ENCODE measurements at places on chromosomes 13 and 19.
A peak's percentile ranks its signal among the peaks of the same experiment; 100 is the strongest.

- no peak for DNase-seq
Measured at GRCh38 chr19:6710273-6711077, 10.0 kb downstream of the C3 start.

DNA sequence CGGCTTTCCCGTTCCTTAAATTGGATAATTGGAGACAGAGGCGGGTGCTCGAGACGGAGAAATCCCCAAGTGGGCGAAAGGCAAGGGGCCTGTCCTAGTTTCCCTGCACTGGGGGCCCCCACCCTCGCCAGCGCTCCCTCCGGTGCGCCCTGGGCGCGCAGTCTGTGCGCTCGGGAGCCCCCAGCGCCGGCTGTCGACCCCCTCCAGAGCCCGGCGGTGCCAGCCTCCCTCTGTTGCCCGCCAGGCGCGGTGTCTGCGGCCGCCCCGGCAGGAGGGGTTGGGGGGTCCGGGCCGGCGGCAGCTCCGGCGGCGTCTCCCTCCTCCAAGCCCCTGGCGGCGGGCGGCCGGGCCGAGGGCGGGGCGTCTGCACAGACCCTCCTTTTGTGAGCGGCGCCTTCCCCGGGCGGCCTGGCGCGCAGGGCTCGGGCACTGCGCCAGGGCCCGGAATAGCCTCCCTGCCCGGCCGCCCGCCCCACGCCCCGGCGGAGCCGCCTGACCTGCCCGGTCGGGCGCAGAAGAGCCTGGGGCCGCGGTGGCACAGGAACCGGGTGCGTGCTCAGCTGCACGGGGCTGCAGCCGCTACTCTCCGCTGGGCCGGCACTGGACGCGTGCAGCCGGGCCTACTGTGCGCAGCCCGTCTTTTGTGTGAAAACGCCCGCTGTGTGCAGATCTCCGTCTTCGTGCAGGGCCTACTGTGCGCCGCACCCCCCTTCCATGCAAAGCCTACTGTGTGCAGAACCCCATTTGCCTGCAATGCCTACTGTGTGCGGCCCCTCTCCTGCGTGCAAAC is 13.2 kb downstream of the GADD45B start:
- DNase-seq: peak; percentile 82

DNA sequence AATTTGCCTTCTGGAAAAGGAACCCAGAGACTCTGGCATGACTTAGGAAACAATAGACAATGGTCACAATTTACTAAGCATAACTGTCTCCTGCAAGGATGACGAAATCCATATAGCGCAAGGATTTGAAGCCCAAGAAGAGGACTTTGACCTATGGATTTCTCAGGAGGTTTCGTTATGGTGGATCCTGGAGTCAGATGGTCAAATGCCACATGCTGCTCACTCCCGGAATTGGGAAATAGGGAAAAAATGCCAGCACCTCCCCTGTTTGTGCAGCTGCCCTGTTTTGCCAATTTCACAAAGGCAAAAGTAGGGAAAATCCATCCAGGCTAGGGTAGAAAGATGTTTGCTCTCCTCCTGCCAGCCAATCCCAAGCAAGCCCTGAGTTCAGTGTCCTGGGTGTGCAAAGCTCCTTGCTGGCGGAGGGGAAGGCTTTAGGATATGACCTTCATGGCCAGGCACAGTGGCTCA is 23.4 kb downstream of the RDH8 start:
- DNase-seq: peak; percentile 7

GRCh38 chr19:29404015-29404414 is 121.8 kb upstream of the VSTM2B start:
- DNase-seq: no peak

DNA sequence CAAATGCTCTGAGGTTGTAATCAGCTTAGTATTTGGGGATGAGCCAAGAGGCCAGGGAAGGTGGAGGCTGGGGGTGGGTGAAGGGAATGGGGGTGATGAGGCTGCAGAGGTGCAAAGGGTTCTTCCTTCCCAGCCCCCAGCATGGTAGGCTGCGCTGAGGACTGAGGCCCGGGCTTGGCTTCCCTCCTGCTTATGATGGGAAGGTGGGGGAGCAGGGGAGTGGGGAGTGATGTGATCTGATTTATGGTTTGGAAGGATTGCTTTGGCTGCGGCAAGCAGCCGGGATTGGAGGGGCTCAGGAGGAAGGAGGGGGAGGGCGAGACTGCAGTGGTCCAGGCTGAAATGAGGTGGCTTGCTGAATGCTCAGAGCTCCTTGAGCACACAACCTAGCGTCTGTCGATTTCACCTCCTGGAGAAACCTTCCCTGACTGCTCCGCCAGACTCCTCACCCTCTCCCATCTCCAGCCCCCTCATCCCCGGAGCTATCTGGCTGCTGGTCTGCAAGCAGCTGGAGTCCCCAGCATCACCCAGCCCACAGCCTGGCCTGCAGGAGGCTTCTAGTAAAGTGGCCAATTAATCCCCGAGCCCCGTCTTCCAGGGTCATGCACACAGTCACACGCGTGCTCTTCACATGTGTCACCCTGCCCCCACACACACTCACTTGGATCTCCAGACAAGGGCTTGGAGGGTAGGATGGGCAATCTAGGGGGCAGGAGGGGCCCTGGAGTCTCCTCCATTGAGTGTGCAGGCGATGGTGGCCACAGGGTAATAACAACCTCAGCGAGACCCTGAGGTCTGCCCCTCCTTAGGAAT is 757 bp upstream of the CLEC11A start:
- peak; percentile 69 for DNase-seq
